H1 (cell line): ENCODE measurements at places on chromosomes 11 and 22. TPM values are rescaled to one million over a fixed set of nuclear protein-coding genes. Genes with fewer than 3 reads are reported as not detected.

DNA sequence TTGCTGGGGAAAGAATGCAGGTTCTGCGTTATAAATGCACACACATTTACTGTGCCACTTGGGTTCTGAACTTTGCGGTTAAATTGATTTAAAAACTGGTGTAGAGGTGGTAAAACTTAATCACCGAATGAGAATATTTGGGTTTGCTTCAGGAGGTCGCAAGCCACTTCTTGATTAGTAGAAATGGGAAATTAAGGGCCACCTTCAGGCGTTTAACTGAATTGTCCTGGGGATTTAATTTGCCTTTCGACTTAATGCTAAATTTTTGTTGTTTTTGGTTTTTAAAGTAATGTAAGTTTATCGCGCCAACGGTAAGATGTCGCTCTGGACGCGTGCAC, 459 bp upstream of the NCR3LG1 start:
- H3K27ac ChIP-seq: no peak overlapping the region
- H3K4me3 ChIP-seq: peak overlapping the region; percentile 68
- H3K4me1 ChIP-seq: peaks cover 3% of the 10 kb centered on the region
- H3K36me3 ChIP-seq: no peaks in the 10 kb centered on the region
- DNase-seq: no peak

- no peak for DNase-seq
- H3K4me3 ChIP-seq: no peak overlapping the region
- peaks cover 47% of the 10 kb centered on the region for H3K4me1 ChIP-seq
- no peaks in the 10 kb centered on the region for H3K36me3 ChIP-seq
These were observed 3.6 kb downstream of the DUSP8 start for GRCh38 chr11:1568441-1568911.

Gene RTN4RL2
- total RNA-seq: 23.7 and 24.4 TPM in 2 replicates

Gene CASP1
- total RNA-seq: not detected in 2 replicates
